Activated T-cell treated with anti-CD3 and anti-CD28 coated beads, Interleukin-2, amount 50 U/mL, for 1 hour (primary cell): ENCODE measurements at places on chromosomes 7 and 10.
A peak's percentile ranks its signal among the peaks of the same experiment; 100 is the strongest.

GRCh38 chr10:95628786-95629185 is 27.7 kb downstream of the ALDH18A1 start:
- no peak for DNase-seq

- no peak for DNase-seq
Measured at GRCh38 chr10:69885379-69886013, 83.8 kb downstream of the COL13A1 start.

- no peak for DNase-seq
Measured at GRCh38 chr7:83708531-83708930, 59.6 kb upstream of the SEMA3E start.

DNA sequence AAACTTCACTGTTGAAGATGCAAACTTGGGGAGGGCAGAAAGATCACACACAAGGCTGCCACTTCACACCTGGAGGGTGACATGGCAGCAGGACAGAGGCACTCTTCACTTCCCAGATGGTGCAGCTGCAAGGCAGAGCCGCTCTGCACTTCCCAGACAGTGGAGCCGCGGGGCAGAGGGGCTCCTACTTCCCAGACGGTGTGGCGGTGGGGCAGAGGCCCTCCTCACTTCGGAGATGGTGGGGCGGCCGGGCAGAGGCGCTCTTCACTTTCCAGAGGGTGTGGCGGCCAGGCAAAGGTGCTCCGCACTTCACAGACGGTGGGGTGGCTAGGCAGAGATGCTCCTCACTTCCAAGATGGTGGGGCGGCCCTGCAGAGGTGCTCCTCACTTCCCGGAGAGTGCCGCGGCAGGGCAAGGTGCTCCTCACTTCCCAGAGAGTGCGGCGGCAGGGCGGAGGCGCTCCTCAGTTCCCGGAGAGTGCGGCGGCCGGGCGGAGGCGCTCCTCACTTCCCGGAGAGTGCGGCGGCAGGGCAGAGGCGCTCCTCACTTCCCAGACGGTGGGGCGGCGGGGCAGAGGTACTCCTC is 58.3 kb upstream of the PPP1R9A start:
- no peak for DNase-seq

- DNase-seq, result no peak
Measured at GRCh38 chr7:48301201-48301600, 129.9 kb downstream of the ABCA13 start.

DNA sequence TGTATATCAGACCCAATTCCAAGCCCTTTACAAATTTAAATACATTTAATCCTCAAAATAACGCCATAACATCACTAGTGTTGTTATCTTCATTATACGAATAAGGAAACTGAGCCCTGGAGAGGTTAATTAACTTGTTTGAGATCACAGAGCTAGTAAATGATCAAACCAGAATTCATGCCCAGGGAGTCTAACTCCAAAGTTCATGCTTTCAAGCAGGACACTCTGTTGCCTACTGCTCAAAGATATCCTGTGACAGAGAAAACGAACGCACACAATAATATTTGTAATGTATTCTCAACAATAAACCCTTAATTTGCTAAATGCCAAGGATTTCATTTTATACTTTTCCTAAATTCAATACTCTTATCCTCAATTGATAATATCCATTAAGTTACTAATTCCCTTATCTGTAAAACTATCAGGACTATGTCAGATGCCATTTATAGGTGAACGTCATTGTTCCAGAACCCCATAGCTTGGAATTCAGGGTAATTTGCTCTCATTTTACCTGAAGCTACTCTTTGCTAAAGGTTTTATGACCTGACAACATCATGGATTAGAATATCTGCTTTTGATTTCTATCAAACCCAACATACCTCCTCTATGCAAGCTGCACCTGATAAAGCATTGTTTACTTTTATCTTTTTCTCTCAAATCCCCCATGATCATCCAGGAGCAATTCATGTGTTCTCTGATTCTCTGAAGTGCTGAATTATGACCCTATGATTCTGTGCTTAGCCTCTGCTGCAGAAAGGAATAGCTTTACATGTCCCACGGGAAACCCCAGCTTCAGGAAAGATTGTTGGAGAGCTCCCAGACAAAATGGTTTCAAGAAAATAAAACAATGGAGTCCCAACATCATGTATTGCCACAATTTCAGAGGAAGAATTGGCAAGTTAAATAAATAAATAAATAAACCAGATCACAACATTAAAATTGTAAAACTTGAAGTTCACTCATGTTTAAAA is 150.2 kb upstream of the CDK1 start:
- no peak for DNase-seq

- no peak for DNase-seq
Measured at GRCh38 chr7:30980194-30980593, 16.4 kb downstream of the GHRHR start.

DNA sequence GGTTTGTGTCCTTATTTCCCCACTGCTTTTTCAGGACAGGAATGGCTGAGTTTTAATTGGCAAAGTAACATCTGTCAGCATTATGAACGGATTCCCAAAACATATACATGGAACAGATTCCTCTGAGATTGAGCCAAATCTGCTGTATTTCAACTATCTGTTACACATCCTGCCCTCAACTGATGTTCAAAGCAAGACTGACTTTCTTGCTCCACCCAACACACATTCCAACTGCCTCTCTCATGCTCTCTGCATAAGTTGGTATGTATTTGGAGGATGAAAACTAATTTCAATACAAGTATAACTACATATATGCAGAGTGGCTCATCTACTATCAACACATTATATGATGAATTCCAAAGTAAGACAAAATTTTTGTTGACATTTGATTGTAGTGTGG is 342.2 kb downstream of the GATA3 start:
- no peak for DNase-seq

DNA sequence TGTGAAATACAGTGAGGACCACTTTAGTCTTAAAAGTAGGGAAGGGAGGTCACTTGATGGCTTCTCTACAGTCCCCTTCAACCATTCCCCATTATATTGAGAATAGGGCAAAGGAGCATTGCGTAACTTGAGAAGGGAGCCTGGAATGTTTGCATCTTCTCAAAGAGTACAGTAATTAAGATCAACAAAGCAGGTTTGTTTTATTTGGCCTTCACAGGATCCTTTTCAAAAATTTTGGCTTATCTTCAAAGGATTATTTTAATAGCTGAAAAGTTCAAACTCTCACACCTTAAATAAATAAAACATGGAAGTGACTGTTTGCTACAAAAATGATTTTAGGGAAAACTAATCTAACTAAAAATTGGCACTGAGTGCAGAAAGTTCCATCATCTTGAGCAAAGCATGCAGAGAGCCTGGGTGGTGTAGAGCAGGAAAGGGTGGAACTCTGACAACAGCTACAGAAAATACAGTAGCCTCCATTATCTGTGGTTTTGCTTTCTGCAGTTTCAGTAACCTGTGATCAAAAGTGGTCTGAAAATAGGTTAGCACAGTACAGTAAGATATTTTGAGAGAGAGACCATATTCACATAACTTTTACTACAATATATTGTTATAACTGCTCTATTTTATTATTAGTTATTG is 214.0 kb downstream of the MDFIC start:
- no peak for DNase-seq

- no peak for DNase-seq
Measured at GRCh38 chr10:77969114-77969513, 42.6 kb upstream of the DLG5 start.

- DNase-seq, result no peak
Measured at GRCh38 chr10:109902992-109903947, 20.0 kb downstream of the XPNPEP1 start.

DNA sequence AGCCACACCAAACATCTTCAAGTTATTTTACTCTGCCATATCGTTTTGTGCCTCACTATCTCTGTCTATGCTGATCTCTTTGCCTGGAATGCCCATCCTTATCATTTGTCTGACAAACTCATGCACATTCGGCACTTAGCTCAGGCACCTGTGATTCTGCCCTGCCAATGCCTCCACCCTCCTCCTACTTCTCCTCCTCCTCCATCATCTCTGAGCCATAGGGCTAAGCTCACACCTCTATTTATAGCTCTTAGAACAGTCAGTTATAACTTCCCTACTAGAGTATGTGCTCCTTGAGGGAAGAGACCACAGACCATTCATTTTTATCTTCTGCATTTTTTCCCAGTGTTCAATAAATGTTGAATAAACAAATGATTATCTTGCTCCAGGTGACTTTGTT is 51.2 kb upstream of the CDK13 start:
- no peak for DNase-seq

- DNase-seq, result no peak
Measured at GRCh38 chr7:14095233-14095950, 105.9 kb upstream of the ETV1 start.

DNA sequence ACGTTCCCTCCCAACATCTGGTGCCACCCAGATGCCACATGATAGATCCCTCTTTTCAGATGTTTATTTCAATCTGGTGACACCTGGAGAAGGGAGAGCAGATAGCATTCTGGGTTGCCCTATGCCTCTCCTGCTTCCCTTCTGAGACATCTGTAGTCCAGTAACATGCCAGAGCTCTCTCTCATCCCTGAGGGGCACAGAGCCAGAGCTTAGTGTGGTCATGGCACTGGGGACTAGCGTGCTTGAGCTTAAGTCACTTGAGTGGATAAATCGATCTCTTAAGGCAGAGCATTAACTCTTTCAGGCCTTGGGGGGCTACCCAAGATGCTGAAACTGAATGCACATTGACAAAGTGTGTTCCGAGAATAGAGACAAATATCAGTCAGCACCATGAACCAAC is 47.9 kb downstream of the WNT2 start:
- DNase-seq, result no peak

DNA sequence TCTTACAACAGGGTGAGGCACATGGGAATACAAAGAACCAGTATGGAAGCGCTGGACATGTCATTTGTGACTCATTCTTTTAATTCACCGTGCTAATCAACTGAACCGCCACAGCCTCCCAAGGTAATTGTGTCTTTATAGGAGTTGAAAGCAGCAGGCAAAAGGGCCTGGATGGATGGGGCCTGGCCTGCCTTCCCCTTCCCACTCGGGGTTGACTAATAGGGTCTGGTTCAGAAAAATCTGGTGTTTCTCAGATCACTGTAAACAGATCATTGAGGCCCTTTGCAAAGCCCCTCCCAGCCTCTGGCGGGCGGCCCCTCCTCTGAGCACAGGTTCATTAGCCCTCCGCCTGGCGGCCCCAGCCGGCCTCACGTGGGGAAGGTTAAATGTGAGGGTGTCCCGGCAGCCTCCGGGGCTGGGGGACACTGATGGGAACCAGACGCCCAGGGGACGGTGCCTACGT is 100.8 kb downstream of the EBF3 start:
- DNase-seq, result no peak

DNA sequence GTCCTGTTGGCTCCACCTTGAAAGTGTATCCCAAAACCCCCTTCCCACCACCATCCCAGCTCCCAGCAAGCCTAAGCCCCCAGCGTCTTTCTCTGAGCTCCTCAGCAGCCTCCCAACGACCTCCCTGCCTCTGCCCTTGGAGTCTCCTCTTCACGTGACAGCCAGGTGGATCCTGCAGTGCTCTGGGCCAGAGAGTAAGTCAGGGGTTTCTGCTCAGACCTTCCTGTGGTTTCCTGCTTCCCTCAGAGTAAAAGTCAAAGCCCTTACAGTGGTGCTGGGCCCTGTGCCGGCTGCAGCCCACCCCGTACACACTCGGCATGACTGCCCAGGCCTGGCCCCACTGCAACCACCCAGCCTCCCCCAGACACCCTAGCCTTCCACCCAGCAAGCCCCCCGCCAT is 51.9 kb downstream of the OAT start:
- no peak for DNase-seq

DNA sequence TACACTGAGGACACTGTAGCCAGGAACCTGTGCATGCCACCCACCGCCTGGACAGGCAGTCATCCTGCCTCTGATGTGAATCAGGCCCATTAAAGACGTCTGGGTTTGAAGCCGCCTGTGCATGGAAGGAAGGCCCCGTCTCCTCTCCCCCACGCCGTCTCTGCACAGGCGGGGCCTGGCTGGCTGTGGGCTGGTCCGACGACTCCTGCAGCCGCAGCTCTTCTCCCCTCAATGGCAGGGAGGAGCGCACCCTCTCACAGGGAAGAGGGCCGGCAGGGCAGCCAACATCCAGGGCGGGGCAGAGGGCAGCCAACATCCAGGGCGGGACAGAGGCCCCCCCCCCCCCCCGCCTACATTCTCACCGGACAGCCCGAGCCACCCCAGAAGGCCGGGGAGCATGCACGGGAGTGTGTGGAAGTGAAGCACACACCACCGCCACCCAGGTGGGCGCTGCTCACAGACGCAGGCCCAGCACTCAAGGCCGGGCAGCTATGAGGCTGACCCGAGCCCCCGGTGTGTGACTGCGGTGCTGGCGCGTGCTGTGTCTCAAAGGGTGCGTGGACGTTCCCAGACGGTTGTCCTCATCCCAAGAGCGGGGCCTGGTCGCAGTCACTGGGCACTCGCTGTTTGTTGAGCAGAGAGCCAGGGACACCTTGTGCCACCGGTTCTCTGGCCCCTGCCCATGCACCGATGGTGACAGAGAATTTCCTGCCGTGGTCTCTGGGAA is 19.1 kb downstream of the DPYSL4 start:
- no peak for DNase-seq

- DNase-seq, result no peak
Measured at GRCh38 chr7:111931016-111931517, 275.1 kb downstream of the DOCK4 start.

- no peak for DNase-seq
Measured at GRCh38 chr10:94085766-94086437, 92.2 kb downstream of the PLCE1 start.

- peak; percentile 3 for DNase-seq
Measured at GRCh38 chr7:45053401-45053800, 35.4 kb downstream of the NACAD start.

GRCh38 chr10:130952086-130952485 is 359.4 kb downstream of the TCERG1L start:
- DNase-seq, result no peak

DNA sequence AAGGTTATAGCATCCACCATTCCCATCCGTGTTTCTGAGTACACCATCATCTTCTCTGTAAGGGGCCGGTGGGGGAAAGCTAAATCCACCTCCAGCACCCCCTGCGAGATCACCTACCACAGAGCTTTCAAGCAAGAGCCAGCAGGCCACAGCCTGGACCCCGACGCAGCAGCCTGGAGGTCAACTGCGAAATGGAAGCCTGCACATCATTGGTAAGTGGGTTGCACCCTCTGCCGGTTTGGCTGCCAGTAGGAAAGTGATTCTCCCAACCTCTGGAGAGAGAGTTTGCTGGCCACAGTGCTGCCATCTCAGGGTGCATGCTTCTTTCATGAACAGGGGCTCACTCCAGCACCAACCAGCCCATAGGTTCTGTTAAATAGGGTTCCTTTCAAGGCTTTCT is 81.7 kb downstream of the WIPF3 start:
- DNase-seq, result no peak
